Left lung (tissue), 14 donors: ENCODE measurements at places on chromosomes 7 and 10.
A peak's percentile ranks its signal among the peaks of the same experiment; 100 is the strongest.

- no peak for DNase-seq
Measured at GRCh38 chr10:3213208-3213607, 40.6 kb upstream of the PITRM1 start.

GRCh38 chr7:39948375-39948955 lies 1.6 kb upstream of the CDK13 start:
- DNase-seq = no peak

DNA sequence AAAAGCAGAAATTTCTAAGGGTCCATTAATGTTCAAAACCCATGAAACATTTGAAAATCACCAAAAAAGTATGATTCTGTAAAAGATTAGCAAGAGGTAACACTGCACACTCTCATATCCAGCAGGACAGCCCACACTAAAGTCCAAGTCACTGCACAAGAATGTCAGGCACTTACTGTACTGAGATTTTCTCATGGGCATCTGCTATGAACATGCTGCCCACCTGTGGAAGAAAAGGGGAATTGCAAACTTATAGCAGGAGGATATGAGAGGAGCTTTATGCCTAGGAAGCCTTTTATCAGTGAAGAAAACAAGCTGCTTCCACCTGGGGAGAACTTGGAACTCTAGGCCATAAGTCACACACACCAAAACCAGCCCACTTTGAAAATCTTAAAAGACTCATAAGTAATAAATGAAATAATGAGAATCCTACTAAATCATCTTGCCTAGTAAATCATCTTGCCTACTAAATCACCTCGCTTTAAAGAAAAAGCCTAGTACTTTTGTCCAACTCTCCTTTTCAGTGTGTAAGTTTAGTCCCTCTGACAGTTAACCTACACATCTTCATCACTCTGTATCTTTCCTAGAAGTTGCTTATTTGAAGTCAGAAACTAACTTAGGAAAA lies 46.1 kb downstream of the ARMH3 start:
- peak; percentile 46 for DNase-seq

- no peak for DNase-seq
Measured at GRCh38 chr7:18715988-18716387, 220.4 kb downstream of the HDAC9 start.

DNA sequence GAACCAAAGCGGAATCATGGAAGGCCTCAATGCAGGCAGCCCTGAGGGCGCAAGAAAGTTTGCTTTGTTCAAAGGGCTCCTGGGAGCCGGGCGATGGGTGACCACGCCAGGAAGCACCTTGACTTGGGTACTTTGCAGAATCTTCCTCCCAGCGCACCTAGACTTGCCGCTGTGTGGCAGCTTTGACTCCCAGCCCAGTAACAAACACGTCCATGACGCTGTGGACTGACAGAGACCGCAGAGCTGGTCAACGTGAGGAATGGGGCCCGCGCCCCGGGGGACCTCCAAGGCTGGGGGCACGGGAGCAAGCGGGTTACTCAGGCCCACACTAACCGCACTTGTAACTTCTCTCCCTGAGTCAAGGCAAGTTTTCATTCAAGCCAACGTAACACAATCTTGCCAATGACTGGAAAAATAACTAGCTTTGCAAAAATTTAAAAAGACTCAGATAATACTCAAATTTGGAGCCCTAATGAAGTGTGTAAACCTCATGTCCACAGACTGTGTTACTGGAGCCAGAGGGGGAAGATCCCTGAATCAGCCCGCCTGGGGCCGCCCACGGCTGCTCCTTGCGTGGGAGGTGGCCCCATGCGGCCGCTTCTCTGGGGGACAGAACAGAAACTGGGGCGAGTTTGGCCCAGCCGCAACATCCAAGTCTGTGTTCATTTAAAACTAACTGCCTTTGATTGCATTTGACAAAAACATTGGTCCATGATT lies 130.8 kb downstream of the DNAJB6 start:
- DNase-seq = no peak

DNA sequence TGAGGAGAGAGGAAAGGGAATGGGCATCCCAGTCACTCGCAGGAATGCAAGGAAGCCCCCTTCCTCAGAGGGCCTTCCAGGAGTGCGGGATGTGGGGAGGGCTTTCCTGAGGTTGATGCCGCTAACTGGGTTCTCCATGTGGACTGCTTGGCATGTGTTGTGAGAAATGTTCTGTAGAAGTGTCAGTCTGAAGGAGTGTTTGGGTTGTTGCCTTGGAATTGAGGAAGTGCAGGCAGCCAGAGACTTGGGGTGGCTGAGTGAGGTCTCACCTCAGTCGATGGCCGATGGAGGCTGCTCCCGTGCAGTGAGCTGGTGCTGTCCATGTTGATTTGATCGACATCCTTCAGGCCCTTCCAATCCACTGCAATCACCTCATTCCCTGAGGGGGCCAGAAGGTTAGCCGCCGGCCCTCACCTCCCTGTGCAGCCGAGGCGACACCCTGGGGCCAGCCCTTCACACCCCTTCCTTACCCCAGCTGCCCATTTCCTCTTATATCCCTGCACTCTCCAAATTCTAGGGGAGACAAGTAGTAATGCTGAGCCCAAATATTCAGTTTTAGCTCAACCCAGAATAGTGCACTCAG lies 2.7 kb downstream of the FAM131B start:
- DNase-seq = no peak

DNA sequence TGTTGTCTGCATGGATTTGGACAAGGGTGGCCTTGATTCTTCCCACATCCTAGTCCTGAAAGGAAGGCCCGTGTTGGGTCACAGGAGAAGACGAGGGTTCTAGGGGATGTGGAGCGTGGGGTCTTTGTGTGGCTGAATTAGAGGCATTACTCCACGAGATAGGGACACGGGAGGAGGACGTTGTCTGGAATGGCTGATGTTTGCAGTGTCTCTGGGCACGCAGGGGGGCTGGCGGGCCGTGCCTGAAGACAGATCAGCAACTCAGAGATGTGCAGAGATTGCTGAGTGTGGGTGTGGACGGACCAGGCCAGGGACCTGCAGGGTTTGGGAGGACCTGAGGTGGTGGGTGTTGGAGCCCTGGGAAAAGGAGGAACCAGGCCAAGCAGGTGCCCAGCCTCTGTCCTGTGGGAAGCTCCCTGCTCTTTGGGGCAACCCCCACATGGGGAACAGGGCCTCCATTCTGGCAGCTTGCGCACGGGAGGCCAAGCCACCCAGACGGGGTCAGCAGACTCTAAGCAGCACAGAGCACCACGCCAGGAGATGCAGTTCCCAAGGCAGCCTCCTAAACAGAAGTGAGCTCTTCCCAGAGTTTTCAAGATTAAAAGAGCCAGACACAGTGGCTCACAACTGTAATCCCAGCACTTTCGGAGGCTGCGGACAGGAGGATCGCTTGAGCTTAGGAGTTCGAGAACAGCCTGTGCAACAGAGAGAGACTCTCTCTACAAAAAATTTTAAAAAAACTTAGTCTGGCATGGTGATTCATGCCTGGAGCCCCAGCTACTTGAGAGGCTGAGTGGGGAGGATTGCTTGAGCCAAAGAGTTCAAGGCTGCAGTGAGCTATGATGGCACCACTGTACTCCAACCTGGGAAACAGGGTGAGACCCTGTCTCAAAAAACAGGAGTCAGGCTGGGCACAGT lies 71.0 kb upstream of the GTF2I start:
- peak; percentile 26 for DNase-seq

DNA sequence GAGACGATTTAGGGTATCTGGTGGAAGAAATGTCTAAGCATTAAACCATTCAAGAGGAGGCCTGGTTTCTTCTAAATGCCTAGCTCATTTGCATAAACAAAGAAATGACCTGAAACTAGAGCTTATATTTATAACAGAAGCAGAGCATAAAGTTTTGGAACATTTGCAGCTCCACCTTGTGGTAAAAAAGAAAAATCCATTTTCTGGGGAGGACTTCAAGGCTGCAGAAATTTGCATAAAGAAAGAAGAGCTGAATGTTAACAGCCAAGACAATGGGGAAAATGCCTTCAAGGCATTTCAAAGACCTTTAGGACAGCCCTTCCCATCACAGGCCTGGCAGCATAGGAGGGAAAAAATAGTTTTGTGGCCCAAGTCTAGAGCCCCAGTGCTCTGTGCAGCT lies 362.0 kb downstream of the ZNF248 start:
- no peak for DNase-seq

DNA sequence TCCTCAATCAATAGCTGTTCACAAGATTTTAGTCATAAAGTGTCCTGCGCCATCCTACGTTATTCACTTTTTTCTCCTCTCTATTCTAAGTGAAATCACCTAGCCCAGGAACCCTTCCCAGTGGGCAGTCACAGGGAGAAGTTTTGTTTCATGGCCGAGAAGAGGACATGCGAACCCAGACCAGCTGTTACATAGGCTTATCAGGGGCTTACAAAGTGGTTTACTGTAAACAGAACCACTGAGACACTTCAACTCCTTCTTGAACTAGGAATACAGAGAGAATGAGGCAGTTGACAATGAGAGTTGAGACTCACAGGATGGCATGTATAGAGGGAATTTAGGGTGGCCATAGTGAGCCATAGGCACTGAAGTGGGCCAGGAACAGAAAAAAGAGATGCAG lies 246.9 kb upstream of the GLI3 start:
- DNase-seq = no peak

GRCh38 chr10:64010711-64011110 lies 489.5 kb downstream of the REEP3 start:
- no peak for DNase-seq

DNA sequence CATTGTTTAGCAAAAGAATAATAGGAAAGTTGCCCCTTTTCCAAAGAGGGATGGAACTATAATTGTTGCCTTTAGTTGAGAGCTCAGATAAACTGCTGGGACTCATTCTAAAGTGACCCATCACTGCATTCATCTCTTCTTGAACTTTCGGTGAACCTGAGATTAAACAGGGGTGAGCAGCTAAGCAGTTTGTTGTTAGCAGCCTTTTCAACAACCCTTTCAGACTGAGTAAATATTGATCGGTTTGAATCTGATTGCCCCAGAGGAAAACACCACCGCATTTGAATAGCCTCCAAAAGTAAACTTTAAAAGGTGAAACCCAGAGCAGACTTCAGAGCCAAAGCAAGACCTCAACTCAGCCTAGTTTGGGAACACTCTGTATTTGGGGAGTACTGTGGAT lies 4.7 kb downstream of the HOXA1 start:
- no peak for DNase-seq

- no peak for DNase-seq
Measured at GRCh38 chr7:139046143-139046542, 10.3 kb upstream of the ZC3HAV1L start.

DNA sequence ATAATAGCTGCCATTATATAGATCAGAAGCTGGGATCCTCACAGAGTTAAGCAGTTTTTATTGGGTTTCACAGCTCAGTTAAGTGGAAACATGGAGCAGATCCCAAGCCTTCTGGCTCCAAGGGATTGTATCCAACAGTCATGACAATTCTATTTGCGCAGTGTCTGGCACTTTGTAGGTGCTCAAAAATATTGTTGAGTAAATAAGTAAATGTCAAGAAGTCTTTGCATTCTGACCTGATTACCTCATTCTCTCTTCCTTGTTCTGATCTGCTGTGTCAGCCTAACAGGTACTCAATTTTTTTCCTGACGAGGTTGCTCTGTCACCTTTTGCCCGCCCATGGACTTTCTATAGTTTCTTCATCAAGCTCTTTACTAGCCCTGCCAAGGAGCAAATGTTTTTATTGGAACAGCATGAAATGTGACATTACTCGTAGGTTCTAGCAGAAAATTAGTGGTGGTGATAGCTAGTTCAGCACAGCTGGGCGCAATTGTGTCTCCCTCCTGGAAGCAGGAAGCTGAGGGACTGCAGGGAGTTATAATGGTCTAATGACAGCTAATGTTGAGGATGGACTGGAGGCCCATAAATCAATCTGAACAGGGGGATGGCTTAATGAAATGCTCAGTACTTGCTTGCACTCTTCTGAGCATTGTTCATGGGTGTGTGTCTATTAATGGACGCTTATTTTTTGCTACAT lies 680.2 kb downstream of the CCSER2 start:
- no peak for DNase-seq

GRCh38 chr10:89744026-89744425 lies 42.6 kb downstream of the KIF20B start:
- no peak for DNase-seq

GRCh38 chr7:144019457-144019856 lies 19.3 kb downstream of the OR6B1 start:
- no peak for DNase-seq

- peak; percentile 78 for DNase-seq
Measured at GRCh38 chr10:114547514-114547913, 110.6 kb downstream of the ABLIM1 start.

- DNase-seq = no peak
Measured at GRCh38 chr7:108138911-108139310, 8.8 kb upstream of the LAMB4 start.

GRCh38 chr7:106962751-106963150 lies 81.8 kb upstream of the PRKAR2B start:
- no peak for DNase-seq

DNA sequence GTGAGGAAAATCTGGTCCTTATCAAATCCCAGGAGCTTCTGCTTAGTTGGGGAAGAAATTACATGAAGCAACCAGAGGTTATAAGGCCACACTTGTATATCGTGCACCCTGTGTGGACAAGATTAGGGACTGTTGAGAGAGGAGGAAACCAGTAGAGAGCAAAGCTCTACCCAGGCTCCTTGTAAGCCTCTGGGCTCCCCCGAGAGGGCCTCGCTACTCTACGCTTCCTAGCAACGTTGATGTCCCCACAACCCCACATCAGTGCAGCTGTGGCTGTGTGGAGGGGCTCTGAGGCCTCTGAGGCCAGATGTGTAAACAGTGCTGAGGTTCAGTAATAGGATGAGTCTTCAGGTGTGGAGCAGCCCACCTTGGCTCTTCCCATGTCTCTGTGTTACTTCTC lies 16.0 kb downstream of the HIF1AN start:
- DNase-seq = no peak

DNA sequence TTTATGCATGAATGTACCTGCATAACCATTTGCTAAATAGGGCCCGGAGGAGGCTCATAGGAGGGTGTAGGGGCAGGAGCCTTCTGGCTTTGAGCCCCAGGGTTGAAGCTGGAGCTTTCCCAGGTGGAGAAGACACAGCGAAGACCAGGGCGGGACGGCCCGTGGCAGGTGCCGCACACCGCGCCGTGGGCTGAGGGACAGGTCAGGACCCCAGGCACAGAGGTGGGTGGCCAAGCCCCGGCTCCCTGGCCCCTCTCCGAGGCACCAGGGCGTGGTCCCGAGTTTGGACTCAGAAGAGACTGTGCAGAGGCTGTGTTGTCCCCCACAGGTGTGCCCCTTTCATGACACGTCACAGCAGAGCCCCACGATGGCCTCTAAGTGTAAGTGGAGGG lies 56.5 kb downstream of the PWWP2B start:
- DNase-seq = no peak

GRCh38 chr7:21450941-21451340 lies 23.1 kb downstream of the SP4 start:
- DNase-seq = no peak

DNA sequence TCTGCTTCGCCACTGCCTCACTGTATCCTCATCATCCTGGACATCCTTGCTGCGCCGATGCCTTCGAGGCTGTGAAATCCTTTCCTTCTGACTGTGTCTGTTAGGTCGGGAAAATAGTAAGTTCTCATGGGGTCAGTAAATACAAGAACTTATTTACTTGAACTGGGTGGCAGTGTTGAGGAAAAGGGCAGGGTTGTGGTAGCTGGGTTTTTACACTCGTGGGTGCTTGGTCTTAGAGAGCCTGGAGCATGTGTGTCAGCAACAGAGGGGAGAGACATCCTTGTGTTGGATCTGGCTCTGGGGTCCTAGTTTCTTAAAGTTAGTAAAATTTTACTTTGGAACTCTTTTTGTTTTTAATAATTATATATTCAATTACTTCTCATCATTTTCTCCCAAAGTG lies 112.9 kb upstream of the GATA3 start:
- no peak for DNase-seq

- no peak for DNase-seq
Measured at GRCh38 chr7:132568962-132569361, 7.3 kb downstream of the PLXNA4 start.
